ENCODE measurements at places on chromosomes 1 and 21.

DNA sequence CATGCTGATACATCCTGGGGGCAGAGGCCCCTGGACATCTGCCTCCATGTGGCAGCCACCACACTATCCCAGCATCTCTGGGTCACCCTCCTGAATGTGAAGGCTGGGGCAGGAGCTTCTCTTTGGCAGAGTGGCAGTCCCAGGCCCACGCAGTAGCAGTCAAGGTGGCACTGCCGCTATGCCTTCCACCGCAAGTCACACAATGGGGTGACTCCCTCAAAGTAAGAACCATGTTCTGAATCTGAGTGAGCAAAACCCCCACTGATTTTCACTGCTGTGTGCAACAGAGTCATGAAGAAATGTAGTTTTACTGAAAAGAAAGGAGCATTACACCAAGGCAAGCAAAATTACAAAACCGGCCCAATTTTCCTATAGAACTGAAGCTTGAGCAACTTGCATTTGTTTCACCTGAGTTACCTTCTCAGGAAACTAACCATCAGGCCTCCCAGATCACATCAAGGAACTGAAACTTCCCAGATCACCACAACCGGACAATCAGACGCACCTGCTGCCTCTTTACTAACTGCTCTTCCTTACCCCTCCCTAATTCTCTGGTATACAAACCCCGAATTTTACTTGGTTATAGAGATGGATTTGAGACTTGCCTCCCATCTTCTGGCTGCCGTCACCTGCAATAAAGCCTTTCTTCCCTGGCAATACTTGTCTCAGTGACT, 102.6 kb downstream of the PCP4 start:
- no peak for DNase-seq

- no peak for DNase-seq
Measured at GRCh38 chr1:114323959-114324661, 170.4 kb upstream of the SYT6 start.

DNA sequence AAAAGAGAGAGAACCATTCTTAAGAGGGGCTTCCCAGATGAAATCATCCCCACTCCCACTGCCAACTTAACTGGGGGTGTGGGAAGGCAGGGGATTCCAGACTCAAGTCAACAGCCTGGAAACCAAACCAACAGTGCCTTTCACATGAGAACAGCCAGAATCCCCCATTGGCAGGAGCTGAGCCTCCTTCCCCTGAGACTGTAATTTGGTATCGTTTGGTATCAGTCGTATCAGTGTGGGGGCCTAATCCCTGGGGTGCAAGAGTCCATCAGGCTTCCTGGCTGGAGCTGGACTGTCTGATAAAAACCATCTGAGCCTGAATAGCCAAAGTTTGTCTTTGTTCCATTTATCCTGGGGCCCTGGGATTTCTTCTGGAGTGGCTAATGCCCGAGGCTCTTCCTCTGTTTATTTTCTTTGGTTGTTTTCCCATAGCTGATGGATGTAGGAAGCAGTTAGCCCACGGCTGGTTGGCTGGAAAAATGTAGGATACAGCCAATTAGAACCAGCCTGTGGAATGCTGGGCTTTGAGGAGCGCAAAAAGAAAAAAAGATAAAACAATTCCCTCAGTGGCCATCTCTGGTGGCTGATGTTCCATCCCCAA, 84.6 kb downstream of the LAMC2 start:
- DNase-seq, result no peak

- DNase-seq, result no peak
Measured at GRCh38 chr1:22796642-22797041, 86.0 kb downstream of the EPHB2 start.

GRCh38 chr1:19468397-19468956, 16.9 kb downstream of the CAPZB start:
- DNase-seq, result no peak

DNA sequence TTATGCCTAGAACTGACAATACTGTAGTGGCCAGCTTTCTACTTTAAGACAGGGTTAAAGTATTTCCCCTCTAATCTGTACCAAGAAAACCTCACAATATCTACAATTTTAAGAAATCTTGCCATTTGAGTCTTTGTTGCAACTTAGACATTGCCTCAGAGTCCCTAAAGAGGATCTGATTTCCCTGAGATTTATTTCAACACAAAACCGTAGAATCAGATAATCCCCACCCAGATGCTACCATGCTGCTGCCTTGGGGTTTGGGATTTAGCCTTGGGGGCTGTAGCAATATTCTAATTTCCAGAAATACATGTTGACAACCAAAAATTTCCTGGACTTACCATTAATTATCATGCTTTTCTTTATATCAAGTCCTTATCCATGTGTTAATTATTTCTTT, 50.3 kb upstream of the DENND1B start:
- no peak for DNase-seq

DNA sequence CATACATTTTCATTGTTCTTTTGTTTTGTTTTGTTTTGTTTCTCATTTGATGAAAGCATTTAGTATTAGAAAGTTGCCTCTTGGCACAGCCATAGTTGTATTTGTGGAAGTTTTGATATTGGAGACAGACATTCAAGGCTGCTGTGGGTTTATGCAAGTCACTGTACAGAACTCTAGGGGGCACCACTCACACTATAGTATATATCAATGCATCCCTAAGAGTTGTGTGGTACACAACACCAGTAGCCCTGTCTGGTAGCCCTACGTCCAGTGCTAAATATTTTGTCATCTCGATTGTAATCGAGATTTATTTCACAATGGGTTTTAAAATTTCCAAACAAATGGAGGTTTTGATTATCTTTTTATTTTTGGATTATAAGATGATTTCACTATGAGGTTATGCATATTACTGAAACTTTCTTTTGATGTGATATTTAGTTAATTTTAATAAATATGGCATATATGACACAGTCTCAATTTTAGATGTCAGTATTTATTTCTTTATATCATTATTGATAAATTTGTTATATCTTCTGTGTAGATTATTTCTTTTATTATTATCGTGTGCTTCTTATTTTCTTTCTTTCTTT, 112.2 kb downstream of the NR5A2 start:
- no peak for DNase-seq
